RPMI7951 (cell line): ENCODE measurements at places on chromosomes 3 and 15. TPM values are rescaled to one million over a fixed set of nuclear protein-coding genes. Genes with fewer than 3 reads are reported as not detected.

- no peak for DNase-seq
Observed at GRCh38 chr3:145355206-145355605, 805.8 kb downstream of the PLOD2 start.

The SMCO1 gene
- not detected in 2 replicates for total RNA-seq

GRCh38 chr3:54047568-54047967 lies 74.8 kb upstream of the CACNA2D3 start:
- peak; percentile 83 for DNase-seq

- no peak for DNase-seq
Observed at GRCh38 chr15:101310508-101310907, 15.5 kb upstream of the SNRPA1 start.

GRCh38 chr3:160130071-160130470 lies 95.2 kb upstream of the C3orf80 start:
- DNase-seq, result no peak

GRCh38 chr15:89754361-89755154 lies 3.5 kb upstream of the MESP1 start:
- DNase-seq, result peak; percentile 64

The EOMES gene
- total RNA-seq, result not detected in 2 replicates

- peak; percentile 33 for DNase-seq
Observed at GRCh38 chr3:23806534-23807423, 1.0 kb downstream of the UBE2E1 start.

- DNase-seq, result peak; percentile 93
Observed at GRCh38 chr3:141686466-141687291, 51.4 kb upstream of the RNF7 start.

The MORC1 gene
- total RNA-seq, result not detected in 2 replicates

DNA sequence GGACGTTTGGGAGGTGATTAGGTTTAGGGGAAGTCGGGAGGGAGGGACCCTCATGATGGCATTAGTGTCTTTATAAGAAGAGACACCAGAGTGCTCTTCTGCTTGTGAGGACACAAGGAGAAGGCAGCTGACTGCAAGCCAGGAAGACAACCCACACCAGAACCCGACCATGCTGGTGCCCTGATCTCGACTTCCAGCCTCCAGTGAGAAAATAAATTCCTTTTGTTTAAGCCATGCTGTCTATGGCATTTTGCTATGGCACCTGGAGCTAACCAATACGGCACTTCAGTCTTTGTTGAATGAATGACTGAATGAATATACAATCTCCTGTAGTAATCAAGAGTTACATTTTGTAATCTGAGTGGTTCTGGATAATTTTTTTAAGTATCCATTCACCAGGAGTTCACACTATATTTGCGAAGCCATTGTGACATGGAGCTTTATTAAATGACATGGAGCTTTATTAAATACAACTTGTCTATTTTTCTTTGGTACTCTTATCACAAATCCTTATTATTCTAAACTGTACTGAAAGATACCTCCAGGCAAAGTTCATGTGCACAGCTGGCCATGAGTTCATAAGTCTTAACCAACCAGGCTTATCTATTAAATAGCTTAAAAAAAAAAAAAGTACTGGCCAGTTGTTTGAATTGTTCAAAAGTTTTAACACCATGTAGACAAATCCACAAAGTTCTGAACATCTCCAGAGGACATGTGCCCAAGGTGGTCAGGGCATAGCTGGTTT lies 24.8 kb upstream of the BHLHE40 start:
- DNase-seq, result no peak

DNA sequence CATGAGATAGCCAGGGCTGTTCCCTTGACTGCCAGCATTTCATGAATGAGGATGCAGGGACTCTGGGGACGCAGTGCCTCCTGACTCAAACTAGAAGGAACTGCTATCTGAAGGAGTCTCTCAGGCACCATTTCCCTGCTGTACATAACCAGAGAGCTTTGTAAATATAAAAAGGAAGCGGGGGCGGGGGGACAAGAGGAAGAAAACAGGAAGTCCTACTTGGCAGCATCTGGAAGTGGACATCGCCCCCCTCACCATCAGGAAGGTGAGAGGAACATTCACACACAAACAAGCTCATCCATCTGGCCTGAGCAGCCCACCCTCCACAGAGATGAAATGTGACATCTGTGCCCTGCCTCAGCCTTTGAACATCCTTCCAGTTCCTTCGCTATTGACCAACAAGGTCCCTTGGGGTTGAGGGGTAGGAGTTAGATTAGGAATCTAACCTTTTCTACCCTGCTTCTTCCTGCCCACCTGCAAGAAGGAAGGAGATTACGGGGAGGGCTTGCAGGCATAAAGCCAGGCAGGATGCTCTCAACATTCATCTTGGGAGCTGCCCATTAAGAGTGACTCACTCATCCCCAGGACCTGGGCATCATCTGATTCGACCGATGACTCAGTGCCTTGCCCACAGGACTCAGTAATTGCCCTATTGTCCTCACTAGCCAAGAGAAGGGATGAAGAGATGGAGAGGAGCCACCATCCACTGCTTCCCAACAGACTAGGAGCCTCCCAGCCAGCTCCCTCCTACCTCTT lies 31.9 kb downstream of the SH3BP5 start:
- peak; percentile 90 for DNase-seq

The SUMF1 gene
- 42.5 and 43.5 TPM in 2 replicates for total RNA-seq
